ENCODE measurements at places on chromosomes 2 and 18. TPM values are rescaled to one million over a fixed set of nuclear protein-coding genes. Genes with fewer than 3 reads are reported as not detected.

GRCh38 chr2:150644298-150645067 lies 157.0 kb upstream of the RND3 start:
- peak; percentile 37 for DNase-seq

DNA sequence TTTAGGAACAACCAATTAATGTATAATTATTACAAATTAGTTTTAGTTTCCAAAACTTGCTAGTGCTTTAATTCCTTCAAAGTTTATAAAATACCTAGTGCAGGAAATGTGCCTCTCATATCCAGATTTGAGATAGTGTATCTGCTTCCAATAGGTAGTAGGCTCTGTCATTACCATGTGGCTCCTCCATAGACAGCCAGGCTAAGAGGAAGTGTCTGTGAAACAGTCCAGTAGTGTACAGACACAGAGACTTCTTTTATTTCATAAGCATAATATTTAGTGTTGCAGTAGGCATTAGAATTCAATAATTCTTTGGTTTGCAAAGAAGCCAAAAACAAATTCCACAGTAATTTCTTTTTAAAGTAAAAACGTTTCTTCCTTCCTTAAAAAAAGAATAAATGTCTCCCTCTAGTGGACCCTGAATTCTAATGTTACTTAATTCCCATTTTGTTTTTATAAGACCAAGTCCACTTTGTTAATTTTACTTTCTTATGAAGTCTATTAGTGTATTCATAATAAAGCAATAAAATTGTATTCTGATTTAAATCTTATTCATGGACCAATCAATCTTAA lies 101.2 kb downstream of the NEB start:
- DNase-seq: no peak

GRCh38 chr2:75416420-75417342 lies 144.1 kb downstream of the EVA1A start:
- DNase-seq: no peak

- no peak for DNase-seq
These were observed 310.7 kb upstream of the MYT1L start for GRCh38 chr2:2641541-2642410.

DNA sequence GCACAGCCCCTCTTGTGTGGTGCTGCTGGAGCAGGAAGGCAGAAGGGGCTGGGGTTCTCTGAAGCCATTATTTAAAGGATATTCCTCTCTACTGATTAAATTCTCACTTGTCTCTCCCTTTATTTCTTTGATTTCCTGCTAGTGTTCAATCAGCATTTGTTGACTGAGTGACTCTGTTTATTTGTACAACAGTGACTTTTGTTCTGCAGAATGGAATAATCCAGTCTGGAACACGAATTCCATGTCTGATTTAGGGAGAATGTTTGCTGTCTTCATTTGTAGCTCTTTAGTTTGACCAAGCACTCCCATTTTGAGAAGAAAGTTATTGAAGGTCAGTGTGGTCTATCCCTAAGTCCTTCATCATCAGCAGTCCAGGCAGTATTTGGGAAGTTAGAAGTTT lies 141.2 kb downstream of the SETBP1 start:
- no peak for DNase-seq

DNA sequence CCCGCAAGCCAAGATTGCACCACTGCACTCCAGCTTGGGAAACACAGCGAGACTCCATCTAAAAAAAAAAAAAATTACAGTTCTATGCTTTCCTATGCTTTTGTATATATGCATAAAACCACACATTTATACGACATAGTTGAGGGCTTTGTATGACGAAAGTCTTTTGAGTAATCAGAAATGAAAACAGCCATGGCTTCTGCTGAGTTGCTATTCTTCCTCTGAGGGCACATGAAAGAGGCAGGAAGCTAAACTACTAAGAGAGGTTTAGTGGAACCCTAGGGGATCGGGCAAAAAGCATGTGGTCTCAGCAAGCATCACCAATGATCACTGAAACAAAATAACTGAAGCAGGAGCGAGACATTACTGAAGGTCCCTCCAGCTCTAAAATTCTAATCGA lies 99.6 kb downstream of the ZAP70 start:
- no peak for DNase-seq

DNA sequence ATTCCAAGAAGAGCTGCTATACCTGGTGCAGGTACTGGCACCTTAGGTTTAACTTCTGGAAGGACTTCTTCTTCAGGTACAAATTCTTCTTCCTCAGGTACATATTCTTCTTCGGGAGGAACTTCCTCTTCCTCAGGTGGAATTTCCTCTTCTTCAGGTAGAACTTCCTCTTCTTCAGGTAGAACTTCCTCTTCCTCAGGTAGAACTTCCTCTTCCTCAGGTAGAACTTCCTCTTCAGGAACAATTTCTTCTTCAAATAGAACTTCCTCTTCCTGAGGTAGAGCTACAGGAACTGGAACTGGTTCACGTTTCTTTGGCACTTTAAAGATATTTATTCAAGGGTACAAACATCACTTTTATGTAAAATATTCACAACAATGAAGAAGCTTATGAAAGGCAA lies 129.6 kb downstream of the TTN start:
- DNase-seq: no peak

DNA sequence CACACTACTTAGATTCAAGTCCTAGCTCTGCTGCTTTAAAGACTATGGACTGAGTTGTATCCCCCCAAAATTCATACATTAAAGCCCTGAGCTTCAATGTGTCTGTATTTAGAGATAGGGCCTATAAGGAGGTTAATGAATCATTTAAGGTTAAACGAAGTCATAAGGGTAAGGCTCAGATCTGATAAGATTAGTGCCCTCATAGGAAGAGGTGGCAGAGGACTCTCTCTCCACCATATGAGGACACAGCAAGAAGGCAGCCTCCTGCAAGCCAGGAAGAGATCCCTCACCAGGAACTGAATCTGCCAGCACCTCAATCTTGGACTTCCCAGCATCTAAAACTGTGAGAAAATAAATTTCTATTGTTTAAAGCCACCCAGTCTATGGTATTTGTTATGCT lies 3.1 kb upstream of the CYTIP start:
- no peak for DNase-seq

GRCh38 chr18:33107511-33107910 lies 333.0 kb downstream of the CCDC178 start:
- no peak for DNase-seq

DNA sequence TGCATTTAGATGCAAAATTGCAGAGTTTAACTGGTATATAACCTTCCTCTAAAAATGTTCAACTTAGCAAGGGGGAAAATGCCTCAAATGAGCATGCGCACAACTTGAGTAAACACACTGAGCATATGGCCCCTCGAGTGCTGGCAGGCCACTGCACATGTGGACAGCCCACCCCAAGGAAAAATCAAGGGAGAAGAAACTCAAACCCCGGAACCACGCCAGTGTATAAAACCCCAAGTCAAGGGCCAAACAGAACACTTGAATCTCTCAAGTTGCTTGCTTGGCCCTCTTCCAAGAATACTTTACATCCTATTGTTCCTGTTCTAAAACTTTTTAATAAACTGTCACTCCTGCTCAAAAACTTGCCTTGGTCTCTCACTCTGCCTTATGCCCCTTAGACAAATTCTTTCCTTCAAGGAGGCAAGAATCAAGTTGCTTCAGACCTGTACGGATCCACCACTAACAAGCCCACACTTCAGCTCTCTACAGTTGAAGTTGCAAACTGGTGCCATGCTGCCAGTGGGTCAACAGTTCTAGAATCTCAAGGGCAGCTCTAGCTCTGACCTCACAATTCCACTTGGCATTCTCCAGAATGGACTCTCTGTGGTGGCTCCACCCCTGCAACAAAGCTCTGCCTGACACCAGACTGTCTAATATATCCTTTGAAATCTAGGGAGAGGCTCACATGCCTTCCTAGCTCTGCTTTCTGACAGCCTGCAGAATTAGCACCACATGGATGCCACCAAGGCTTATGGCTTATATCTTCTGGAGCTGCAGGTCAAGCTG lies 38.9 kb downstream of the HIBCH start:
- no peak for DNase-seq

The DNAH7 gene
- 0.13 TPM for total RNA-seq

The CYBRD1 gene
- 115 TPM for total RNA-seq

The EFR3B gene
- total RNA-seq: 0.38 TPM

The SOCS6 gene
- total RNA-seq: 26.8 TPM

The RAB6C gene
- total RNA-seq: not detected

The SLC23A3 gene
- 0.77 TPM for total RNA-seq

The RAB17 gene
- total RNA-seq: 0.13 TPM
